ENCODE measurements at places on chromosomes 1 and 21. TPM values are rescaled to one million over a fixed set of nuclear protein-coding genes. Genes with fewer than 3 reads are reported as not detected.

DNA sequence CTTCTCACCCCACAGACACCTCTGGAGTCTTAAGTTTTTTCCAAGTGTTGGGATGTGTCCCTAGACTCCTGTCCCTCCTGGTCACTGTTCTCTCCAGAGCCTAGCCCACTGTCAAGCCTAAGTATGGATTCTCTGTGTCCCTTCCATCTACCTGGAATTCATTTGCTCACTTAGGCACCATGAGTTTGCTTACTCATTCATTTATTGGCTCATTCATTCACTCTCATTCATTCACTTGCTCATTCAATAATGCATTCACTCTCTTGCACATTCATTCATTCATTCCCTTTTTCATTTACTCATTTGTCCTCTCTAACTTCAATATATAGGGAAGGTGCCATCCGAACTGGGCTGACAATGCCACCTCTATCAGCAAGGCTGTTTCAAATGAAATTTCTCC, 1.6 kb downstream of the S100A16 start:
- DNase-seq, result no peak

GRCh38 chr1:7121622-7121988, 336.4 kb downstream of the CAMTA1 start:
- no peak for DNase-seq

- DNase-seq, result peak; percentile 94
These were observed at the start of gene TXNIP for GRCh38 chr1:145996433-145997015. Gene TXNIP, minus strand, starts transcription at chr1:145996579. Its CDS starts 313 bp downstream, at chr1:145996266.

DNA sequence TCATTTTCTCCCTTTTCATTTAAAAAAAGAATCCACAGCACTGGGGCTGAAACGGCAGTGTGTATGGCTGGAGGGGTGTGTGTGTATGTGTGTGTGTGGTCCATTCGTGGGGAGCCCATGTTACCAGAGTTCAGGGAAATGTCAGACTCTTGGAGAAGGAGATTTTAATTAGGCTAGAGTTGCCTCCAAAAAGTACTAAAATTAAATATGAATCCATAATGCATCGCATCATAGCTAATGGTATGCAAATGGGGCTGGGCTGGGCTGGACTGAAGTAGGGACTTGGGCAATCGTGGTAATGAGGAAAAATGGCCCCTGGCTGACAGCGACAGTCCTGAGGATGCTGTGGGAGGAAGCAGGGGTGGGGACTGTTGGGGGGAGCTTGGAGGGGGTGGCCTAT, 24.8 kb downstream of the GRIK3 start:
- no peak for DNase-seq

GRCh38 chr1:208374391-208374941, 130.3 kb upstream of the PLXNA2 start:
- no peak for DNase-seq

DNA sequence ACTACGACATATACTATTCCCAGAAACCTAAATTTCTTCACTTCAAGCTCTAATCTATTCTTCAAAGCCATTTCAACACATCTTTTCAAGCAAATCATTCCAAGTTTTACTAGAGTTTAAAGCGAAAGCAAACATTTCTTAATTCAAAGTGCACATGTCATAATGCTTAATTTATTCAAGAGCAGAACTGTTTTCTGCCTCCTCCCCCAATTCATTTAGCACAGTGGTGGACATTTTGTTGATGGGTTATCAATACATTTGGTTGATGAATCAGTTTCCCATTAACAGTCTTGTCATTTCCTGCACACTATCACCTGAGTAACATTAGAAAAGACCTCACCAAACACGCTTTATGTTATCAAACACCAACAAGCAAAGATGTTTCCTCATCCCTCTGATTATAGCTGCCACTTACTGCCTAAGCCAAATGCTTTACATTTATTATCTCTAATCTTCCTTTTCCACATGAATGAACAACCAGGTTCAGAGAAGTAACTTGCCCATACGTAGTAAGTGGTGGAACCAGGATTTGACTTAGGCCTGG, 2.0 kb downstream of the SRSF4 start:
- DNase-seq, result peak; percentile 15

- DNase-seq, result no peak
These were observed 86.1 kb upstream of the ADGRL2 start for GRCh38 chr1:81714636-81715035.

POGK gene
- total RNA-seq, result 17.6 TPM

DNA sequence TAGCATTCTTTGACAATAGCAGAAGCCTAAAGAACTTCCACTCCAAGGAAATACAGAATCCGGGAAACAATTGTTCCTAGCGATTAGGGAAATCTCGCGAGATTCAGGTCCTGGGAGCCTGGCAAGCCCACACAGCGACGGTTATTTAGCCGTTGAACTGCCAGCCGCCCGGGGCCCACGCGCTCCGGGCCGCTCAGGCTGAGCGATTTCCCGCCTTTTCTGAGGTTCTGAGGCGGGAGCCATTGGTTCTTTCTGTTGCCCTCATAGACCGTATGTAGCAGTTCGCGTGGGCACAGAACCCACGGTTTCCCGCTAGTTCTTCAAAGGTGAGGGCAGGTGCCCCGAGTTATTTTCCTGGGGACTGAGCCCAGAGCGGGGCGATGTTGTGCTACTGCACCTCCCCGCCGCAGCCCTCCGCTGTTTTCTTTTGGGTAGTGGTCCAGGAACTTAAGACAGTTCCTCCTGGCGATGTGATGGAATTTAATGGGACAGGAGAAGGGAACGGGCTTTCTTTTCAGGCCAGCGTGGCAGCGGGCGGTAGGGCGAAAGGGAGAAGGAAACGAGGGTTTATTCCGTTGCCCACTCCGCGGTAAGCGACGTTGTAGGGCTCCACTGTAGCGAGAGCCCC, at the start of gene SYCP1:
SYCP1 (plus strand) TSS at position 171 of the 628 bp plus-strand sequence. CDS start 602 bp downstream, outside the sequence.
- DNase-seq, result no peak

DNA sequence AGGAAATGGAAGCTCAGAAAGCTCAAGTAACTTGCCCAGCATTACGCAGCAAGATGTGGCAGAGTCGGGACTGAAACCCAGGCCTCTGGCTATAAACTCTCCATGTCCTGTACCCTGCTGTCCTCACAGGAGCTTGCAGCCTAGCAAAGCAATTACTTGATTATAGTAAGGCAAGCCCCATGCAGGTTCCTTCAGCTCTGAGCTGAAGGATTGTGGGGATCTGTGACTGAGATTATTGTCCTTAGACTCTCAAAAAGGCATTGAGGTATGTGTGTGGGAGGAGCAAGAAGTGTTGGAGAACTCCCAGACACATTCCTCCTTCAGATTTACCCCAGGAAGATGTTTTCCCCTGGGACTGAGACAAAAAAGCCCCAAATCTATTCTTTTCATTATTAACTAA, 124.0 kb upstream of the SPATA6 start:
- no peak for DNase-seq

DNA sequence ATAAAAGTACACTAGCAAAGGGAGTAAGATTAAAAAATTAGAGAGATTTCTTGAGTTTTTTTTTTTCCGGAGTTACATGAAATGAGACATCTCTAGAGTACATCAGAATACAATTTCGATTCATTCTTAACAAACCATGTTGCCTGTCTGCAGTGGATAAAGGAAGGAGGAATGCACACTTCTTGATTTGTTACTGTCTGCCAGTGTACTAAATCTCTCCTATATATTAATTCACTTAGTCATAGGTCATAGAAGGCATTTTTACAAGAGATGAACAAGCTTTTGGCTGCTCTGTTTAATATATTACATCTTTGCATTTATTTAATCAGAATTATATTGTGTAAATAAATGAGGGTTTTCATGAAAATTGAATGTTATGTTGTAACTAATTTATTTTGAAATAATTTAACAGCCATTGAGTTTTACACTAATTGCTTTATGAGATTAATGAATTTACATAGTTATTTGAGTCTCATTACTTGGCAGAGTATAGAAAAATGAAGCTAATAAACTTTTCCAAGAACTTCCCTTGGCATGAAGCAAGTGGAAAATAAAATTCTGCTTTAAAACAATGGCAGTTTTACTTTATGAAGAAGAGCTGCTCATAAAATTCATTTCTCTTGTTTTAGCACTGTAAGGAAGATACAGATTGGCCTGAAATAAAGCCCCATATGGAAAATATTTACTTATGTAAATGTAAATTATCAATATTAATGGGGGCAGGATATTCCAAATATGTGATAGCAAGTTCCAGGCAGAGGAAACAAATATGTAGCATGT, 1284.7 kb downstream of the BRINP3 start:
- DNase-seq, result no peak

FCMR gene
- total RNA-seq, result not detected

GRCh38 chr1:8213676-8214075, 104.2 kb upstream of the SLC45A1 start:
- DNase-seq, result no peak

DNA sequence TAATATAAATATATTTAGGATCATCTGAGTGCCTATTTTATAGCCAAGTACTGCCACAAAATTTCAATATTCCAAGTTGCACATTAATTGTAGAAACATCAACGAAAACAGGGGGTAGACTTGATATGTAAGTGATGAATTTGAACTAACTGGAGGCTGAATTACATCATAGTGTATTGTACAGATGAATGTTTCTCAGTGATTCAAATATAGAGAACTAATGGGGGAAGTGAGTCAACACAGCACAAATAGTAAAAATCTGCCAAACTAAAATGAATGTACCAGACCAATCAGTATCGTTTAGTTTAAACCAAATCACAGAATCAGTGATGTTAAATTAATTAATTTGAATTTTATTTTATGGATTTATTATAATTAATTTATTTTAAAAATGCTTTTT, 42.8 kb downstream of the RTCA start:
- DNase-seq, result no peak

DNAH14 gene
- 27.5 TPM for total RNA-seq

- no peak for DNase-seq
These were observed 196.5 kb downstream of the TOMM20 start for GRCh38 chr1:234932106-234932505.

DNA sequence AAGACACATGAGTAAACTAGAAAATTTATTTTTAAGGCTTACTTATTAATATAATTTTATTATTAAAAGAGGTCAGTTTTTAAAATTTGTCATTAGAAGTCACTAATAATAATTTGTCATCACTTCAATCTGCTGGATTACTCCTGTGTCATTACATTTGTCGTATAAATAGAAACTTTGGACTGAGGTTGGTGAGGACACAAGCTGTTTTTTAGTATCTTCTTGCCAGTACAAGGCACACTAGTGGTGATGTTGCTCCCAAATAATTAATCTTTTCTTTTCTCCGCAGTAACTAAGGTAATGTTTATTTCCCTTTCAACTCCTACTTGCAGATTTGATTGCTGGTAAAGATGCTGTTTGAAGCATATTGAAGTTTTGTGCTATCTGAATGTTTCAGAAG, 59.4 kb upstream of the TENT5C start:
- no peak for DNase-seq

- DNase-seq, result peak; percentile 41
These were observed 126.7 kb upstream of the CSF3R start for GRCh38 chr1:36609241-36610027.

DNA sequence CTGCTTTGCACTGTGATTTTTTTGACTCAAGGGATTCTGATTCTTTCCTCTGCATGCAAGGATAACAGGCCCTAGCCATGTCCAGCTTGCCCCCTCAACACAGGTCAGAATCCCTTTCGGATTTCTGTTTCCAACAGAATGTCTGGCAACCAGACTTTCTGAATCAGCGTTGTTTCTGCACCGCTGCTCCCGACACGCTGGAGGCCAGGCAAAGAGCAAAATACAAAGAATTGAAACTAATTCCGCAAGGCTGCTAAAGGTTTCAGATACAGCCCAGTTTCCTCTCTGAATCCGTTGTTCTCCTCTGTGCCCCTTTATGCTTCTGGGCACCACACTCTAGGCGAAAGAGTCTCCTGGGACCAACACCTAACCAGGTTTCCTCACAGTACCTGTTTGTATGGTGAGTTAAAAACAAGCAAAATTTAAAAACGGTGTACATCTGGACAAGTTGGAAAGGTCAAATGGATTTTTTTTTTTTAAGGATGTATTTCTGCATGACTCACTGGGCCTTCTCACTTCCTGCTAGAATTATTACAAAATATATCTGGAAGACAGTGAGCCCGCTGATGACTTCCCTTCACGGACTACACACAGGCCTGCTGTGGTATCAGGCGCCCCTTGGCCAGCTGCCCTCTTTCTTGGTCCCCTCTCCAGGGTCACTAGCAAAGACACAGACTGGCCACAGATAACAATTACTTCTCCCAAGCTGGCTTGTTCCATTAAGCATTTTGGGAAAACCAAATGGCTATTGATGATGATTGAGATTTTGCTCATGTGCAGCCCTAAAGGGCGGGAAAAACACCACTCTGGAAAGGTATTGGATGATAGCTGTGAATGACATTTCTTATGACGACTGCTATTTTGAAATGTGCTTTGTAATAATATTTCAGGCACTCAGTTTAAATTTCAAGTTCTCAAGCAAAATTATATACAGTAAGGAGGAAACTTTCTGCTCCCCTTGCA, 118.3 kb downstream of the TGFB2 start:
- DNase-seq, result no peak

DNA sequence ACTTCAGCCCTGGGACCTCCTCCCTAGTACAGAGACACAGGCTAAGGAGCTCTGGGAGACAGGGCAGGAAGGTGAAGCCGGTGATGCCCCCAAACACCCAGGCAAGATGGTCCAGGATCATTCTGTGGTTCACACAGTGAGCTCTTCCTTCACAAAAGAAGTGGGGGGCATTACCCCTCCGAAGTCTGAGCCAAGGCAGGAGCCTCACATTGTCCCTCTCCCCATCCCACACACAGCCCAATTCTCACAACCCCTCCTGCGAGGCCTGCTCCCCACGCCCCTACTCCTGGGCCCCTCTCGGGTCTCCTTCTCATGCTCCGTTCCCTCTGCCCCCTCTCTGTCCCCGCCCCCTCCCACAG, 10.7 kb downstream of the MEF2D start:
- DNase-seq, result no peak

DNA sequence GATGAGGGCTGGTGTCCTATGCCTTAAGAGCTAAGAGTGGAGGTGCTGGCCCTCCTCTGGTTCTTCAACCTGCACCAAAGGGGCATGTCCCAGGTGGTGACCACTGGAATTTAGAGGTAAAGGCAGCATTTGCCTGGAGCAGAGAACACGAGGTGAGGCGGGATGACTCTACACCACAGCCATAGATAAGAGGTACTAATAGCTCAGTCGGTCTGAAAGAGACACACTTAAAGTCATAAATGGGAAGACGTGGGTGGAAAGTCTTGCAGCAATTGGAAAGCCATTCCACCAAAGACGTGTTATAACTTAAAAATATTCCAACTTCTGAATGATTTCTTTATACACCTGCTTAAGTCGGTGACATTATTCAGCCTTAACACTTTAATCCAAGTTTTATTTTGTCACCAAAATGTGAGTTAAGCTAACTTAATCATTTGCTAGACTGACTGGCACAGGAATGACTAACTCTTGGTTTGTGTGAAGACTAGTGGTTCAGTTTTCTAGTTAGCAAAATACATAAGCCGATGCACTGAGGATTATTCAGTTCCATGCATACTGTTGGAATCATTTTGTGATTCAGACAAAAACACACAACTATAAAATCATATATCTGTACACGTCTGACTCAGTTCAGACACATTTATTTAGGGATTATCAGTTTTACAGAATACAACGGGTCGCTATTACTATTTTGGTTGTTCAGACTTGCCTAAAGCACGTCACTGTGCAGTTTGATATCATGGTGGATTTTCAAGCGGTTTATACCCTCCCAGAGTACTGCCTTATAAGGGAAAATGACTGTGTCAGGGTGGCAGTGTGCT, 4.6 kb upstream of the ETS2 start:
- DNase-seq, result no peak
